ENCODE measurements at places on chromosomes 1 and 21.

DNA sequence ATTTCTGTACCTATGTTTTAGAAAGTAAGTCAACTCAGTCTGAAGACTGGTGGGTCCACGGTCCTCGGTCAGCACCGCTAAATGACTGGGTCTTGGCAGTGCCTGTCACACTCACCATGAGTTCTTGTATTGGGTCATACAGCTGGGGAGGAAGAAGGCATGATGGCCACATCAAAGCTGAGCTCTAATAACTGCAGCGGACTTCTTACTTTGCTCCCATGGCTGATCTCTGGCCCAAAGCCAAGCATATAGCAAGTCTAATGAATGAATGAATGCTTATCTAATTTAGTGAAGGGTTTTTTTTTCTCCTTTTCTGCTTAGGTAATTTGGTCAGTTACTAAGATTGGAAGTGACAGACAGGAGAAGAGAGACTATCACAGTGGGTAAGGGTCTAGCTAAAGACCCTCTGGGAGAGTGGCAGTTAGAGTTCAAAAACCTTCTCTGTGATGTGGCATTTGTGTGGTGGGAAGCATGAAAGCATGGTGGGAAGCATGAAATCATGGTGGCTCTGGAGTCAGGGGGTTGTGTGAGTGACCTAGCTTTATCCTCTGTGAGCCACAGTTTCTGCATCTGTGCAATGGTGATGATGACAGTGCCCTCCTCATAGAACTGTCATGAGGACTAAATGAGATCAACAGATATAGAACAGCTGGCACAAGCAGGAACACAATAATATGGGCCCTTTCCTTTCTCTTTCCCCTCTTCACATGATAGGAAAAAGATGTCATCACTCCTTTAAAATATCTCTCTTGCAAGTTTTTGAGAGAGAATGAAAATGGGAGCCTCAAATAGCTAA, 78.9 kb upstream of the JAK1 start:
- no peak for DNase-seq

DNA sequence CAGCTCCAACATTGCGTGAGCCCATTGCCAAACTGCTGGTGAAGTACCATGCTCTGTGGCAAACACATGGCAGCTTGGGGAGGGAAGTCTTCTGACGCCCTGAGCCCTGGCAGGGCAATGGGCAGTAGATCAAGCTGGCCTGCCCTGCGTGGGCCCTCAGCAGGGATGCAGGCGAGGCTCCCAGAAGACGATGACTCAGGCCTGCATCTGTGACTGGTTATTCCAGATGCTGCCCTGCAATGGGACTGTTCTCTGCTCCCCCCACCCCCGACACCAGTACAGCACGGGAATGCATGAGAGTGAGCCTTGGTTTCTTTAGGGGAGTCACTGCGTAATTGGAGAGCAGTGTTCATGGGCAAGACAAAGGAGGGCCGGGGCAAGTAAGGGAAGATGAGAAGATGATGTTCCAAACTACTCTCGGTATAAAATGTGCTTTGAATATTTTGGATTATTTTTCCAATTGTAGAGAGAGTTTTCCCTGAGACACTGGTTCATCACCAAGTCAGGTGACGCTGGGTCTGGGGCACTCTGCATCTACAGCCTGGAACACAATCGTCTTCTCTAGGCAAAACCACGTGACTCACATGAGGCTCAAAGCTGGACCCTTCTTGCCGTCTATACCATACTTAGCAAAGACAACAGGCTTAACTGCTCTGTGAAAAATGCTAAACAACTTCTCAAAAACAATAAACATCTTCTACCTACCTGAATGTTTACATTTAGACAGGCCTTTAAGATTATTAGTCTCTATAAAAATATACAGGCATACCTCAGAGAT, 9.0 kb upstream of the C1orf198 start:
- peak; percentile 71 for DNase-seq

DNA sequence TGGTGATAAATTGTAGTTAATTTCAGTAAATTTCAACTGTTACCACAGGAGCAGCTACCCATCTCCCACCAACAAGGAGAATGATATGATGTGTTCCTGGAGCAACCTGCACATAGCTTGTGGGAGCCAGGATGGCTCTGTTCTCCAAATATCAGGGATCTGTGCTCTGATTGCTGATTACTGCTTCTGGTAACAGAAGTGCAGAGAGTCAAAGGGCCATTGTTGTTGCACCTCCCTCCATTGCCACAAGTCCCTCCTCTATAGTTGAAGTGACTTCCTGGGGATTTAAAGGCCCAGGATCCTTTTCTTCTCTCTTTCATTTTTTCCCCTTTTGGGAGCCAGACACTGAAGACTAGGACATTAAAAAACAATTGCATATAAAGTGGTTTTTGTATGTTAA, 51.6 kb upstream of the HPDL start:
- no peak for DNase-seq

DNA sequence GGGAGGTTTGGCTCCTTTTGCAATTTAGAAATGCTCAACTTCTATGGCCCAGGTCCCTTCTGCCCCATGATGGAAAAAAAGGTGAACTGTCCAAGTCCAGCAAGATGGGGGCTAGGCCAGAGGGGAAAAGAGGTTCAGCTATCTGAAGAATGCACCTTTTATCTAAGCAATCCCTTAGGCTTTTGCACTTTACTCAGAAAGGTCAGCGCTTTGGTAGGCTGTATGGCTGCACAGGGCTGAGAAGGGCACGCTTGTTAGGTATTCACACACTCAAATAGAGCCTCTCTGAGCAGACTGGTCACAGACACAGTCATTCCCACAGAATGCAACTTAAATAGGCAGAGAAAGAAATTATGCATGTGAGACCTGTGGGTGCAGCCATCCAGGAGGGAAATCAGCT, 31.0 kb downstream of the KANK4 start:
- peak; percentile 70 for DNase-seq

DNA sequence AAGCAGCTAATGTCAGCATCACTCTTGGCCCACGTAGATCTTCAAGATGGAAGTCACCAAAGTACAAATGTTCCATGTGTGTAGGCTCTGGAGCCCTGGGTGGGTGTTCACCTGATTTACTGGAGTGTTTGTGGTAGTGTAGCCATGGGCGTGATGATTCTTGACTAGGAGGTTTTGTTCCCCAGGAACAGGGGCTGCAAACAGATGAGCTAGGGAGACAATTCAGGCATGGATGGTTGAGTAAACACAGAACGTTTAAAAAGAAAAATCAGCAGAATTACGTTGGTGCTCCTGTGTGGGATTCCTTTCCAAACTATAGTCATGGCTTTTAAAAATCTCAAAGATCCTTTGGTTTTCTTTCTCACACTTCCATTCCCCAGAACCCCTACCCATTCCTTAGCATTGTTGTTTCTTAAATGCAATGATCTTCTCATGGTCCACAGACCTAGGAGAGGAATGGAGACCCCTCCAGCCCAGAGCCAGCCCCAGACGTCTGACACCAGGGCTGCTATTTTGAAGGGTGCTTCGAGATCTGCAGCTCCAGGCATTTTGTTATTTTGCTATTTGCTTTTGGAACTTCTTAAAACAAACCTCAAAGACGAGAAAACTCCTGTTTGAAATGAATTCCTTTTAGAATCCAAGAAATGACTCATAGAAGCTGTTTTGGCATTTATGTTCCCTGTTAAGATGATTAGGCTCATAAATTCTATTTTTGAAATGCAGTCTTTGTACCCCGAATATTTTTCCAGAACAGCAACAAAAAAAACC, 115.1 kb downstream of the ETS2 start:
- no peak for DNase-seq

DNA sequence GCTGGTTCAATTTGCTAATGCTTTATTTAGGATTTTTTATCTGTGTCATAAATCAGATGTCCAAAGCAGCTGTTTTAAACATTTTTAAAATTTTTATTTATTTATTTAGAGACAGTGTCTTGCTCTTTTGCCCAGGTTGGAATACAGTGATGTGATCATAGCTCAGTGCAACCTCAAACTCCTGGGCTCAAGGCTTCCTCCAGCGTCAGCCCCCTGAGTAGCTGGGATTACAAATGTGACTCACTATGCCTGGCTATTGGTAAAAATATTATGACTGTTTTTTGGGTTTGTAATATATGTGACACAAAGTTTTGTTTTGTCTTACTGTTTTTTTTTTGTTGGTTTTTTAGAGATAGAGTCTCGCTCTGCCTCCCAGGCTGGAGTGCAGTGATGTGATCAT, 11.8 kb downstream of the ZBED6 start:
- no peak for DNase-seq

DNA sequence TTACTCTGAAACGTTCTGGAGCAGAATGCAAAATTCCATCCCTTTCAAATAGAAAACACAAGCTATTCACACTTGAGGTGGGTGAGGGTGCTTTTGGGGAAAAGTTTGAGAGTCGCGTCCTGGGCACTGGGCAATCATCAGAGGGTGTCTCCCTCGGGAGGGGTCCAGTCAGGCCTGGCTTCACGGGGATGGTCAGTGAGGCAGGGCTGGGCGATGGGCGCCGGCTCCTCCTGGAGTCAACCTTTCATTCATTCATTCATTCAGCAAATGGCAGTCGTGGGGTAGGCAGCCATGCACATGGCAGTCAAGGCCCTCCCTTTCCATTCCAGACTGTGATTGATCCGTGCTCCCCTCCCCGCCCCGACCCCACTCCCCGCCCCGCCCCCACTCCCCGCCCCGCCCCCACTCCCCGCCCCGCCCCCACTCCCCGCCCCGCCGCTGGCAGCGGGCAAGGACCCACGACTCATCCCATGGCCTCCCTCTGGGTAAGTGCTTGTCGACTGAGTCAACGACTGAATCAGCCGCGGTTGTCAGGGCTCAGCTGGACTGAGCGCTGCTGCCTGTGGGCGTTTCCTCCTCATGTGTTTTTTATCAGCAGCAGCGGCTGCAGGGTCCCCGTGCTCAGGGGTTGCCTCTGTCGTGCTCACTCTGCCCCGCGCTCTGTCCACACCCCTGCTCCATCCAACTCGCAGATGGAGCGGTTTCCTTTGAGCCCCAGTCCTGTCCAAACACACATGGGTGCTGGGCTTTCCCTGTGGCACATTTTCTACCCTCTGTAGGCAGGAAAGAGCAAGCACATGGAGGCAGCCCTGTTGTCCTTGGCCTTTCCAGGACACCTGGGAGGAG, 12.5 kb upstream of the SPSB1 start:
- peak; percentile 89 for DNase-seq

GRCh38 chr1:176989754-176990153, 174.8 kb downstream of the ASTN1 start:
- DNase-seq: no peak

- no peak for DNase-seq
Measured at GRCh38 chr1:53662169-53662568, 76.8 kb downstream of the GLIS1 start.
